ENCODE measurements at places on chromosomes 2 and 18.

DNA sequence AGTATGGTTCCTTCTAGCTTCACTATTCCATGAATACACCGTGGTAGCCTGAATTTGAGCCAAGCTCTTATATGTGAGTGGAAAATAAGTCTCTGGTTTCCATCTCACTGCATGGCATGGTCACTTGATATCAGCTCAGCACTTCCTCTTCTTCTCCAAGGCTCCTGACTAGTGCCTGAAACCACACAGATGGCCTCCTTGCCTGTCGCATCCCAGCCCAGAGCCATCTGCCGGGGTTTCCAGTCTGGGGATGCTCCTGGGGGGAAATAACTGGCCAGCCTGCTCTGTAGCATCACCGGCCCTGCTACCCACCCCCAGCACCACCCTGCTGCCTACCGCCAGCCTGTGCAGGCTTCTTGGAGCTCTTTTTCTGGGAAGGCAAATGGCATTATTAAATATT is 7.7 kb upstream of the MARCHF4 start:
- DNase-seq: no peak

- peak; percentile 63 for DNase-seq
Measured at GRCh38 chr18:37565977-37566478, 430 bp upstream of the CELF4 start.

DNA sequence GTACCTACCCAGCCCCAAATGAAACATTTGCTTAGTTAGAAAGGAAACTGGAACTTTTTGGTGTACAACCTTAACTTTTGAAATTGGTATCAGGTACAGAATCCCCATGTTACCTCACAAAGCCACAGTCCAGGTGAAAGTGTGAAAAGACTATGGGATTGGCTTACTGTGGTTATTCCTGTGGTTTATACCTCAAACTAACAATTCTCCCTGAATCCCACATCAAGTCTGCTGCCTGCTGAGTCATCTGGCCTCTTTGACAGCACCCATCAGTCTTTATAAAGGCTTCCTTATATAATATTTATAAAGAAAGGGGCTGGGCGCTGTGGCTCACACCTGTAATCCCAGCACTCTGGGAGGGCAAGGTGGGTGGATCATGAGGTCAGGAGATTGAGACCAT is 164.6 kb downstream of the TMEM247 start:
- no peak for DNase-seq

DNA sequence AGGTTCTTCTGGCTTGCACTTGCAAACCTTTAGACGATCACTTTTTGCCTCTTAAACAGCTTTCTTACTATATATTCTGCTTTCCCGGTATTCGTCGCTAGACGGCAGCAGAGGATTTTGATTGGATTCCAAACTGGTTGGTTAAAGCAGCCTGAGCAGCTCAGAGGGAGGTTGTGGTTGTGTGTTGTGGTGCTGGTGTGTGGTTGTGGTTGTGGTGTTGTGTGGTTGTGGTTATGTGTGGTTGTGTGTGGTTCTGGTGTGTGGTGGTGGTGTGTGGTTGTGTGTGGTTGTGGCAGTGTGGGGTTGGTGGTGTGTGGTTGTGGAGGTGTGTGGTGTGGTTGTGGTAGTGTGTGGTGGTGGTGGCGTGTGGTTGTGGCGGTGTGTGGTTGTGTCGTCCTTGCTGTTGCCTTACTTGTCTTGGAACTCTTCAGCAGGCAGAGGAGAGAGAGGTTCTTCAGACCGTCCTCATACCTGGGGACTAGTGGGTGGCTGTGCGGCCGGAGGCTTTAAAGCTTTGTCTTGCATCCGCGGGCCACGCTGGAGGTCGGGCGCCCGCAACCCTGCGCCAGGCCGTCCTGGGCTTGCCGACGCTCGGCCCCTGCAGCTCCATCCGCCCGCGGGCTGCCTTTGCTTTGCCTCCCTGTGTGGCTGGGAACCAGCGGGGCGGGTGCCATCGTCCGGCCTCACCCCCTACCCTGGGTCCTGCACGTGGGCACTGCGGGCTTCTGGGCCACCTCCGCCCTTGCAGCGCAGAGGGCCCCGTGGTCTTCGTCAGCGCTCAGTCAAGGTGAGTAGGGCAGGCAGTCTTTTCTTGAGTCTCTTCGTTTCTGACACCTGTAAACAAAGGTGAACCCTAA is 190.8 kb downstream of the ARHGAP28 start:
- no peak for DNase-seq

- no peak for DNase-seq
Measured at GRCh38 chr2:11030909-11031308, 119.2 kb downstream of the KCNF1 start.

- DNase-seq: no peak
Measured at GRCh38 chr2:39266139-39266805, 22.5 kb upstream of the CDKL4 start.

- DNase-seq: no peak
Measured at GRCh38 chr18:5144629-5145028, 52.4 kb downstream of the AKAIN1 start.

DNA sequence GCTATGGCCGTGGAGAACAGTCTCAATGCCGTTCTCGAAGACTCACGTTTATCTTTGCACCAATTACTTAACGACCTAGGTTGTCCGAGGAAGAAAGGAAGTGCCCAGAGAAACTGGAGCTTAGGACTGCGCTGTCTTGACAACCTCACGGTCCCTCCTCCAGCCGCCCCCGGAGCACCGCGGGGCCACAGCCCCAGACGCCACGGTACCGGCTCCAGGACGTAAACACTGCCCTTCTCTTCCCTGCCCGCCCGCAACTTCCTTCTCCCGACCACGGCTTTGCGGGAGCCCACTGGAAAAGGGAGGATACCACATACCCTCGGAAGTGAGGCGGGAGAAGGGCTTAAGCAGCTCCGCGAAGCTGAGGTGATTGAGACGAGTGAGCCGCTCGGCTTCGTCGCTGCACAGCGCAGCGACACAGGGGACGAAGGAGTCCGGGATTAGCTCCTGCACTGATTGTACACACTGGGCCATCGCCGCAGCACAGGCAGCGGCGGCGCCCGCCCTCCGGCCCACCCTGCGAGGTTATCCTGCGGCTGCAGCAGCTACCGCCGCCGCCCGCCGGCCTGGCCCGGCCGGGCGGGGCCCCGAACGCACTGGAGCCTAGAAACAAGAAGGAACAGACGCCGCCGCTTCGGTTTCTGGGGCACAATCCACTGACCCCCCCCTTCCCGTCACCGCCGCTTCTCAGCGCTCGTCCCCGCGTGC is 483 bp downstream of the TRAPPC8 start:
- peak; percentile 65 for DNase-seq

- DNase-seq: no peak
Measured at GRCh38 chr18:23635283-23636070, 27.2 kb downstream of the ANKRD29 start.

- no peak for DNase-seq
Measured at GRCh38 chr2:37560241-37560848, 111.1 kb downstream of the CDC42EP3 start.

DNA sequence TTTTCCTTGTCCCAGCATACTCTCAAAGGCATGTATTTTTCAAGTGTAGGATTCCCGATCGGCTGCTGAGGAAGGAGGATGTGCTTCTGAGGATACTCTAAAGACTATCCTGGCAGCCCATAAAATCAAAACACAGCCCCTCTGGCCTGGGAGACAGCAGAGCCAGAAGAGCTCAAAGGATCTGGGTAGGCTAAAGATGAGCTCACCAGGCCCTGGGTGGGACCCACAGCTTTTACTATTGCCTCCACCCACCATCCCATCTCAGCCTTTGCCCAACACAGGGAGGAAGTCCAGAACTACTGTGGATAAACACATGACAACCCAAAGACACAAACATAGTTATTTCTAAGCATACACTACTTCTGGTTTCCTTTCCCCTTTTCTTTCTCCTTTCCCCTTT is 79.1 kb upstream of the ZFP36L2 start:
- no peak for DNase-seq

DNA sequence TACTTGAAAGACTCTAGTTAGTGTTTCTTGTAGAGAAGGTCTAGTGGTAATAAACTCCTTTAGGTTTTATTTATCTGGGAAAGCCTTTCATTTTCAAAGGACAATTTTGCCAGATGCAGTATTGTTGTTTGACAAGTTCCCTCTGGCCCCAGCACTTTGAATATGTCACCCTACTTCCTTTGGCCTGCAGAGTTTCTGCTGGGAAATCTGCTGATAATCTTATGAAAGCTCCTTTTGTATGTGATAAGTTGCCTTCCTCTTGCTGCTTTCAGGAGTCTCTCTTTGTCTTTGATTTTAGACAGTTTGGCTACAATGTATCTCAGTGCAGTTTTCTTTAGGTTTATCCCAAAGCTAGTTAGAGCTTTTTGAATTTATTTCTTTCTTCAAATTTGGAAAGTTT is 106.2 kb upstream of the L3MBTL4 start:
- no peak for DNase-seq

DNA sequence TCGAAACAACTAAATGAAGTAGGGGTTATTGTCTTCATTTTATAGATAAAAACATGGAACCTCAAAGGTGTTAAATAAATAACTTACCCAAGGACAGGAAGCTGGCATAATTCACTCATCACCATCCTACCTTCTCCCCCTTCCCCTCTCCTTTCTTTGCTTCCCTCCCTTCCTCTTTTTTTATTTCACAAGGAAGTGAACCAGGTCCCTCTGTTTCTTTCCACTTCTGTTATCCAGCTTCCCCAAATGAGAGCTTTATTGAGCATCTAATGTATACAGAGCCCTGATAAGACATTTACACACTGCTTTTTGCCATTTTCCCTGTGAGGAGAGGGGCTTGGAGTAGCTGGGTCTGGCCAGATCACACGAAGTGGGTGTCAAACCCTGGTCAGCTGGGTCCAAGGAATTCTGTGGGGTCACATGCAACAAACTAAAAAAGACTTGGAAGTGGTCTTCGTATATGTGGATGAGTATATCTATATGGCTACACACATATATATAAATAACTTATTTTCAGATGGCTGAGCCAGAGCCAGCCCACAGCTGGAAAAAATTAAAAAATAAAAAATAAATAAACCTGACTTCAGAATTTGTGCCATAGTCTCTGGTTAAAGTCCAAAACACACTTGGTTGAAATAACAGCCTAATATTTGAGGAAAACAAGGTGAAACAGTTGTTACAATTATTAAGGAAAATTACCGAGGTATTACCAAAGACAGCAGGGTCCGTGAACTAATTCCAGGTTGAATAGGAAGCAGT is 49.3 kb upstream of the FOSL2 start:
- DNase-seq: no peak

DNA sequence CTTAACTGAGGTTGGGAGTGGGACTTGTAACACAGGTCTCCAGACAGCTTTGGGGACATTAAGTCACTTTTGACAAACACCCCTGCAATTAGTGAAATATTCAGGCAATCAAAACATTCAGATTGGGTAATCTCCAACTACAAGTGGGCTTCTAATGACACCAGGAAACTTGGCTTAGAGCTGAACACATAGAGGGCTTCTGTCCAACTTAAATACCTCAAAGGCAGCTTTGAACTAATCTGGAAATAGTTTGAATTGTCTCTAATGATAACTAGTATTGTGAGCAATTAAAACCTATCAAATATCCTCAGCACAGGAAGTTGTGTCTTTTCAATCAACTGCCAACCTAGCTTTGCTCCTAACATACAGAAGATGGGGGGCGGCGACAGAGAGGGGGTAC is 5.1 kb upstream of the ASPRV1 start:
- DNase-seq: no peak

DNA sequence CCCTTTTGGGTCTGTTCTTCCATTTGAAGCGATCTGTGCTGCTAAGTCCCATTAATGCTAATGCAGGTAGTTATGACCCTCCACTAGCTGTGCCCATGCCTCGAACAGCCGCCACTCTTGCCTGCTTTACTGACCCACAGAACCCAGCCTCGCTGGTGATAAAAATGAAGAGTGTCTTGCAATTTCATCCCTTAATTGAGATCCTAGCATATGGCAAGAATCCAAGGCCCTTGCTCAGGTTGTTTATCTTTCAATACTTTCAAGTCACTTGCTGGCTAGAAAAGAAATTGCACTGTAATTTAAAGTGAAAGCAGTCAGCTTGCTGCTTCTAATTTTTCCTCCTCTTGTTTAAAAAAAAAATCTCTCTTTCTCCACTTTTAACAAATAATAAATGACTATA is 73.6 kb downstream of the ZNF521 start:
- no peak for DNase-seq

DNA sequence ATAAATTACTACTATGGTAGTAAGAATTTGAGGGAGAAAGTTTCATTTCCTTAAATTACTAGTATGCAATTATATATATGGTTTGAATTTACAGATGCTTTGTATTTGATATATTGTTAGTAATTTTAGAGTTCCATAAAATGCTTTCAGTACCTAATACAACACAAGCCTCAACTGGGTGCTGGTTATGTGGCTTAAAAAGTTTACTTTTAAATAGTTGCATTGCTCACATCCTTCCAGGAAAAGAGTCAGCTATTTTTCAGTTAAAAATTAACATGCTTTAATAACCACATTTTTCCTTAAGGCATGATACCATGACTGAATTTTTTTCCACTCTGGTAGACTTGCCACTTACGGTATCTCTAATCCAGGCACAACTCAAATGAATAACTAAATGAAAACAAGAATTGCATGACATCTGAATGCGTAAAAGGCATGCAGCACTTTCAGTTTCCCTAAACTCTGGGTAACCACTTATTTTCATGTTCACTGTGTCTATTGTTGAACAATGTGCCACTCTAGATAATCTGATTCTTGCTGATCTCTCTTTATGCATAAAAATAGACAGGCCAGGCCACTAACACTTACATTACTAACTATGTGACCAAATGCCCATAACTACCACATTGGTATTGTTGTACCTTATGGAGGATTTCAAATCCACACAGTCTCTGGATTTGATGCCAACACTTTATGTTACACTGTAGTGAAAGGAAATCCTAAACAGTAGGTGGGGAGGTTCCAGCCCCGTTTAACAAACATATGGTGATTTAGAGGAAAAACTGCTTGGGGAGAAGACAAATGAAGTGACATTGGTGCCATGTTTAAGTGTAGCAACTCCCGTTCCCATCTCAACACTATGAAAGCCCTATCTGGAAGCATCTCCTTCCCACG is 35.5 kb upstream of the SLC35F5 start:
- no peak for DNase-seq

- no peak for DNase-seq
Measured at GRCh38 chr18:56224669-56225561, 413.5 kb downstream of the TXNL1 start.

- no peak for DNase-seq
Measured at GRCh38 chr2:170052151-170052550, 125.8 kb upstream of the MYO3B start.

GRCh38 chr2:240436683-240437550 is 1.5 kb downstream of the GPC1 start:
- DNase-seq: peak; percentile 61

GRCh38 chr2:67180841-67181240 is 216.3 kb upstream of the ETAA1 start:
- DNase-seq: no peak

- no peak for DNase-seq
Measured at GRCh38 chr2:102129951-102130646, 12.4 kb upstream of the IL1R1 start.

GRCh38 chr2:124563426-124563825 is 538.3 kb downstream of the CNTNAP5 start:
- DNase-seq: no peak
